Fibroblast of upper back skin (primary cell): ENCODE measurements at places on chromosomes 5 and 9.
A peak's percentile ranks its signal among the peaks of the same experiment; 100 is the strongest.

- no peak for DNase-seq
Measured at GRCh38 chr9:69089491-69089890, 53.9 kb downstream of the FXN start.

- no peak for DNase-seq
Measured at GRCh38 chr5:37954561-37954960, 114.7 kb upstream of the GDNF start.

DNA sequence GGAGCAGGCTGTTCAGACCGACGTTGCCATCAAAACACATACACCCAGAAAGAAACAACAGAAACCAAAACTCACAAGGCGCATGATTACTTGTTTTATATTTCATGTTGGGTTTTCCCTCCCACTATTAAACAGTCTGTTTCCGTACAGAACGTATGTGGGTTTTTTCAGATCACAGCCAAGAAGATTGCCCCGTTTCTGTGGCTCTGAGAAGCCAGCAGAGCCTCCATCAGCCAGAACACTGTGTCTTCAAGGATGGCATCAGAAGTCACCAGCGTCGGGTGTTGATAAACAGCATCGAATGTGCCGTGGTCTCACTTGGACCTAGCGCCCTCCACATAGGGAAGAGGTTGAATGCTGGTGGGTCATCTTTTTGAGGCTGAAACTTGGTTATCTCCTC lies 42.8 kb downstream of the FAM78A start:
- no peak for DNase-seq

GRCh38 chr5:1251678-1252580 lies 26.7 kb downstream of the SLC6A18 start:
- no peak for DNase-seq

DNA sequence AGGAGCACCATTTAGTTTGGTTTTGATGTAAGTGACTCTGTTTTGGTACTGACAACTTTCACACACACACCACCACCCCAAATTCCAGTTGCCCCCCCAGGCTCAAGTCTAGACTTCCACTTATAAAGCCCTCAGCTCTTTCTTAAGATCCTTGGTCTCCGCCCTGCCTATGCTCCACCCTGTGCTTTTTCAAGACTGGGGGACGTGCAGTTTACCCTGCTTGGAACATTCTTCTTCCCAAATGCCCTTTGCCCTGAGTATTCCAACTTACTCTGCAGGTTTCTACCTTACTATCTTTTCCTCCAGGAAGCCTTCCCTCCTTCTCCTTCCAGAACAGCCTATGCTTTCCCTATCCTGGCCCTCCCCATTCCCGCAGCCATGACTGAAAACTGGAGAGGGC lies 1.5 kb upstream of the TRIM14 start:
- DNase-seq = no peak

DNA sequence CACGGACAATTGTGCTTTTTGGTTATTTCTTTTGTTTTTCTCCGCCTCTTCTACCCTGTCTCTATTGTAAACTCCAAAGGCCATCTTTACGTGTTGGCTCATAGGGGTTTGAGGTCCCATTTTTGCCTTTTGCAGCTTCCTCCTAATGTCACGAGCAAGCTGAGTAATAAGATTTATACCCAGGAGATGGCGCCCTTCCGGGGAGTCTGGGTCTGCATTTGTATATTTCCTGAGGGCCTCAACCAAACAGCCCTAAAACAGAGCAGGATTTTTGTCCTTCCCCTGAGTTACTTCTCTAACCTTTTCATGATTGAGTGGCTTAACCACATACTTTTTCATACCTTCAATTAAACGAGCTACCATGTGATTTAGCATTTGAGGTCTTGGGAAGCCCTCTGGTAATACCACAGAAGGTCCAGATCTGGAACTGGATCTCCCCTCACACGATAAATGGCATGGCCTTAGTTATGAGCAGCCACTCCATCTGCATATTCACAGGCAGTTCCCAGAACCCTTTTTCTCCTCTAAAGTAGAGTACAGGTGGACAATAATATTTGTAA lies 11.2 kb upstream of the CFAP95 start:
- peak; percentile 34 for DNase-seq

DNA sequence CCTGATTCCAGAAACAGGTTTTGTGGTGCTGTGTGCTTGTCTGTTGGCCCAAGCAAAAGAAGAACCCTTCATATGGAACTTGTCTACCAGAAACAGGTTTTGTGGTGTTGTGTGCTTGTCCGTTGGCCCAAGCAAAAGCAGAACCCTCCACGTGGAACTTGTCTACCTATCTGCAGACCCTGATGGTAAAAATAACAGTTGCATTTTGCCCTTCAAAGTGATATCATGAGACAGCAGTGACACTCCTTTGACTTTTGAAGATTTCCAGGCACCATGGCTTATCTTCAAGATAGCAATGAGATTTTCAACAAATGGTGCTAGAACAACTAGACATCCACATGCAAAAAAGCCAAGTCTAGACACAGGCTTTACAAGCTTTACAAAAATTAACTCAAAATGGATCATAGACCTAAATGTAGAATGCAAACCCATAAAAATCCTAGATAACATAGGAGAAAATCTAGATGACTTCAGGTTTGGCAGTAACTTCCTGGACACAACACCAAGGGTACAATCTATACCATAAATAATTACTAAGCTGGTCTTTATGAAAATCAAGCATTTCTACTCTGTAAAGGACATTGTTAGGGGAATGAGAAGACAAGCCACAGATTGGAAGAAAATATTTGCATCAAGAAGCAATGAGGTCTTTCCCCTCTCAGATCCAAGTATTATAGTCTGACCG lies 16.8 kb downstream of the MACROH2A1 start:
- DNase-seq = no peak

DNA sequence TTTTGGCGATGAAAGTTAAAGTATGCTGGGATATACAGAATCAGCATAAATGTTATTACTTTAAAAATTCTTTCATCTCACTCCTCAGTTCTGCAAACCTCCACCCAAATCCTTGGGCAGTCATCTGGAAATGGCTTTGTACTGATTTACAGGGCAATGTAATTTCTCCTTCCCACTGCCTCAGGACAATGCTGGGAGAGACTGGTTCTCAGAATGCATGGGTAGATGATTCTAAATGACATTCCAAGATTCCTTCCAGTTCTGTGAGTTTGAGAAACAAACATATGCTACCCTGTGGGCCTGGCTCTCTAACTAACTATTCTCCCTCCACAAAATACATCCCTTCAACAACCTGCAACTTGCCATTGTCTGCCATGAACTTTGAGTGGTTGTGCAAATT lies 7.5 kb upstream of the PSAT1 start:
- no peak for DNase-seq

DNA sequence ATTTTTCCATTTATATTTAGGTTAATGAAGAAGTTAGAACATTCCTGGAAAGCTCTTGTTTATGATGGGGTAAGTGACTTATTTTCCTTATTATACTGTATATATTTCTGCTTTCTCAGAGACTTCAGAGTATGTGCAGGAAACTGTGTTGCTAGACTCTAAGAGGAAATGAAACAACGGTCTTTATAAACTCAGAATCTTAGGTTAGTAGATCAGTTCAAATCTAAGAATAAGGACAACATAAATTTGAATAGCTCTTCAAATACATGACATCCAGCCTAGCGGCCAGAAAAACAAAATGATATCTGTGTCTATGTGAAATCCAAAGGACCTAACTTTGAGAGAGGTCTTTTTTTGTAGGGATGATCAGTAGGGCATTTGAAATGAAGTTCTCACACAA lies 94.3 kb downstream of the PRKACG start:
- DNase-seq = no peak

GRCh38 chr9:114968671-114969070 lies 38.3 kb upstream of the TNFSF8 start:
- peak; percentile 79 for DNase-seq

DNA sequence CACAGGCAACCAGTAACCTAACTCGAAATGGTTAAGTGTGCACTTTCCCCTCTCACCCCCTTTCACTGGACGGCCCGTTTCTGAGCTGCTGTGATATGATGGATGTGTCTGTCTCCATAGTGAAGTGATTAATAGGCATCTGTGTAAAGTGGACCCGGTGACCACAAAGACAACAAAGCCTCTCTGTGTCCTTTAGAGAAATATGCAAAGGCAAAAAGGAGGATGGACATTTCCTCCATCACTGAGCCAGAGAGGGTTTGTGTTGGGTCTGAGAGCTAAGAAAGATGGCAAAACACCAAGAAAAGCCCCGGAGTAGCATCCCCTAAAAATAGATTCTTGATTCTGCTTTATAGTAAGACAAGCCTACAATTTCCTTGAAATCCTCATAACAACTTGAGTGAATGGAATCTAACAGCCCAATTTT lies 120.6 kb downstream of the SEMA6A start:
- DNase-seq = no peak

DNA sequence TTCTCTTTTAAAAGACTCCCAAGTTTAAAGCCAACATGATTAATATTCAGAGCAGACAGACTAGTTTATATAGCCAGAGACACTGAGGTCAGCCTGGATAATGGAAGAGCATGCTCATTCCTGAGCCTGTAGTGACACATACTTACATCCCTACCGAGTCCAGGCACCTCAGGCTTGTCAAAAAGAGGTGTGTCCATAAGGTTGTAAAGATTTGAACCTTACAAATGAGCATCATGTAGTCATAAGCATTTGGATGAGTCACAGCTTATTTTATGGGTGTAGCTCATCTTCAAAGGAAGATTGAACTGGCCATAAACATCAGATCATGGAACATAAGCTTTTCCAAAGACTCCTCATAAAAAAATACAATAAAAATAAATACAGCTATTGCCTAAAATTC lies 333.5 kb downstream of the EFNA5 start:
- no peak for DNase-seq

- DNase-seq = peak; percentile 24
Measured at GRCh38 chr5:90968319-90968718, 409.7 kb downstream of the ADGRV1 start.

DNA sequence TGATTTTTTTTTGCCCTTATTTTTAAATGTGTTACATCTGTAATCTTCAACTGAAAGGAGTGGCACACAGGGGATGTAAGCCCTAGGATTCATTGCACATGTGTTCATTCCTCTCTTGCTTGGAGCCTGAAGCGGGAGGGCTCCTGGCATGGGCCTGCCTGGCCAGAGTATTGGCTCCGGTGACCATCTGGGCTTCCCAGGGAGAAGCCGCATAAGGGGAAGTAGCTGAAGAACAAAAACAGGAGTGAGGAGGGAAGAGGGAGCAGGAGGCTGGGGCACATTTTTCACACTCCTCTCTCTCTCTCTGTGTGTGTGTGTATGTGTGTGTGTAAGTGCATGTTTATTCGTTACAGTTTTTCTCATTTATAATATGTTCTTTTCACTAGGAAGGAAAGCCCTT lies 269.9 kb downstream of the PRR16 start:
- DNase-seq = peak; percentile 25

DNA sequence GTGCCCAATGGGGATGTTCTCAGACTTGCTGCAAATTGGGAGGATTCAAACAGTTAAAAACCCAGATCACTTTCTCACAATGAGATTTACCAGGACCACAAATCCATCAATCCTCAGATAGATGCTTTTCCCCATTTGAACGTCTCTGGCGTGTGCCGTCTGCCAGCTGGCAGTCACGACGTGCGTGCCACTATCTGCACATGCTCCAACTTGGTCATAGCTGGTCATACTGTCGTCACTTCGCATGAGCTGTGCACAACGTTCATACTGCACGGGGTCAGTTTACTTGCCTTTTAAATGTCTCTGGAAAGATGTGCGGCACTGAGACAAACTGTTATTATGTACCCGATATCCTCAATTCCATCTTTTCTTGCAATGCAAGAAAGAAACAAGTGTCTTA lies 118.3 kb upstream of the RAPGEF1 start:
- no peak for DNase-seq

GRCh38 chr5:56207537-56207936 lies 25.6 kb downstream of the ANKRD55 start:
- no peak for DNase-seq

DNA sequence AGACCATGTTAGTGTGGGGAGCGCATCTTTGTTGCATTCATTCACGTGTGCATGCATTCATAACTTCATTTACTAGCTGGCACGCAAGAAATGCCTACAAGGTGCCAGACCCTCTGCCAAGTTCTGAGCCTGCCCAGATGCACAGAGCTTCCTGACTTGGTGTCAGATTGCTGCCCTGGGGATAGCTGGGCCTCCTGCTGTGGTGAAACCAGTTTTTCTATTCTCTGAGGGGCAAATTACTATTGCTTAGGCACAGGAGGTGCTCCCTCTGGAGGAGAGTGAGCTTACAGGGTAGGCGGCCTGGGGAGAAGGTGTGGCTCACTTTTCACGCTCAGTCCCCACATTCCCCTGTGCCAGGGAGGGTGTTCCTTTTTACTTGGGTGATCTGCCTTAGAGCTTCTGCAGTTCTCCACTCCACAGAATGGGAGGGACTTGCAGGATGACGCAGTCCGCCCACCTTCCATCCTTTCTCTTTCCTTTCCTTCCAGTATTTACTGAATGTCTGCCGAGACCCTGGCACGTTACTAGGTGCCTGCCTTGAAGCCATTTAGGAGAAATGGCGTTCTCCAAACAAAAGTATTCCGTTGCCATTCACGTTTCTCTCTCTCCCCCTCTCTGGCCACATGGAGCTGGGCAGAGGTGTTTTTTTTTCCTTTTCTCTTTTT lies 27.9 kb upstream of the CTNNA1 start:
- peak; percentile 21 for DNase-seq

- no peak for DNase-seq
Measured at GRCh38 chr9:135956802-135957174, 4.4 kb downstream of the UBAC1 start.

- DNase-seq = no peak
Measured at GRCh38 chr9:15353892-15354291, 46.9 kb upstream of the TTC39B start.

- DNase-seq = peak; percentile 2
Measured at GRCh38 chr9:85978496-85978895, 37.5 kb downstream of the NAA35 start.

GRCh38 chr5:74596927-74597326 lies 43.6 kb downstream of the ENC1 start:
- no peak for DNase-seq

- peak; percentile 13 for DNase-seq
Measured at GRCh38 chr9:107838766-107839165, 349.2 kb upstream of the KLF4 start.

GRCh38 chr5:129899454-129899853 lies 4.8 kb upstream of the CHSY3 start:
- peak; percentile 44 for DNase-seq

- DNase-seq = no peak
Measured at GRCh38 chr9:29769019-29769418, 2195.7 kb upstream of the C9orf72 start.

GRCh38 chr5:160263326-160263855 lies 34.1 kb downstream of the FABP6 start:
- no peak for DNase-seq

DNA sequence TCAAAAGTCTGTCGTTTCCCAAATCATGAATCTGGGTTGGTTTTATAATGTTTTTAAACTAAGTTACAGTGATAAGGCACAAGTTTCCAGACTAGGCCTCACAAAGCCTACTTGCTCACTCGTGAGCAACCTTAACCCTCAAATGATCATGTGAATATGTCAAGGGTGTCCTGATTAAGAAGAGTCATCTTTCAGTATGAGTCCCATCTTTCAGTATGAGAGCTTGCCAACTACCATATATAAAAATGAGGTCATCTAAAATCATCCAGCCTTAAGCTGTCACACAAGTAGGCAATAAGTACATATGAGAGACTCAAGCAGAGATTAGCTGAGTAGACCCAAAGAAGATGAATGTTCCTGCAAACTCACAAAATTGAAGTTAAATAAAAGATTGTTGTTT lies 668.4 kb upstream of the FAM174A start:
- no peak for DNase-seq

- no peak for DNase-seq
Measured at GRCh38 chr9:121840838-121841760, 189.7 kb downstream of the DAB2IP start.
